Stimulated activated CD4-positive, alpha-beta T cell treated with anti-CD3 and anti-CD28 coated beads, Interleukin-12 subunit alpha, Interleukin-12 subunit beta, amount 100 ng/mL, for 24 hours (primary cell): ENCODE measurements at places on chromosomes 1 and 21.

- DNase-seq: no peak
Observed at GRCh38 chr1:20446796-20447195, 39.2 kb downstream of the CAMK2N1 start.

- no peak for DNase-seq
Observed at GRCh38 chr1:200426196-200426595, 16.4 kb upstream of the ZNF281 start.

- DNase-seq: no peak
Observed at GRCh38 chr1:55233145-55233777, 18.1 kb upstream of the USP24 start.

DNA sequence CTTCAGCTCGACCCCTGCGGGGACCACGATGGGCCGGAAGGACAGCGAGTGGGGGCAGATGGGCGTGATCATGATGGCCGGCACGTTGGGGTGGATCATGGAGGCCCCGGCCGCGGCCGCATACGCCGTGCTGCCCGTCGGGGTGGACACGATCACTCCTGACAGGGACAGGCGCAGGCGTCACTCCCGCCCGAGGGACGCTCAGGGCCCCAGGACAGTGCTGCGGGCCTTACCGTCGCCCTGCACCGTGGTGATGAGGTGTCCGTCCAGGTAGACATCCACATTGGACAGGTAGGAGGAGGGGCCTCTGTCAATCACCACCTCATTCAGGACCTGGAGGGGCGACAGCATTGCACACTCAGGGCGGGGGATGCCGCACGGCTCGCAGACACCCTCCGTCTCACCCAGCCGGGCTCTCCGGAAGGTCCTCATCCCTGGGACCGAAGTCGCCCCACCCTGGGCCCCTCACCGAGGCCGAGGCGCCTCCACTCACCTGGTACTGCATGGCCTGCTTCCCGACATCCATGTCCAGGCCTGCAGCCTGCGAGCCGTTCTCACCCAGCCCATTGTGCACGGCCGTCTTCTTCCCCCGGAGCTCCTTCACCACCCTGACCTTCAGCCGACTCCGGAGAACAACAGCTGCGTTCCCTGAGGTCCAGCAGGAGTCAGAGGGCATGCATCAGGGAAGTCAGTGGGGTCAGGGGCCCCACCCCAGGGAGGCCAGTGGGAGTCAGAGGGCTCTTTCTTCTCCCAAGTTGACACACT, 24.0 kb downstream of the NADK start:
- no peak for DNase-seq

- DNase-seq: no peak
Observed at GRCh38 chr1:11873395-11874257, 14.9 kb upstream of the NPPB start.

- no peak for DNase-seq
Observed at GRCh38 chr1:14263225-14263624, 335.3 kb upstream of the KAZN start.

DNA sequence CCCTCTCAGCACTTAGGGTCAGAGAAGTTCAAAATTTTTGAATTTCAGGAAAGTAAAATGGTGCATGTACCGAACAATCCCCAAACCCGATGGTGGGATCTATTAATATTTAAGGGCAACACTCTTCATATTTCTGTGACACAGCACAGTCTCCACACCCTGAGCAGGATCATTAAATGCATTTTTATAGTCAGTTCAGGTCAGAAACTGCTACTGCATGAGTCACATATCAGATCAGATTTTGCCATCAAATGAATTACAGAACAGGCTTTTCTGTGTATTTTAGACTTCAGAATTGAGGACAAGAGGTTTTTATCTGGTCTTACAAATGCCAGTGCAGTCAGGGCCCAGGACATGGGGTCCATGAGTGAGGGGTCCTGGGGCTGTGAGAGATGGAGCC, 79.2 kb downstream of the RIPK4 start:
- no peak for DNase-seq
